ENCODE measurements at places on chromosomes 12 and 14.

GRCh38 chr12:110849221-110849620 lies 2.4 kb downstream of the CCDC63 start:
- no peak for DNase-seq

DNA sequence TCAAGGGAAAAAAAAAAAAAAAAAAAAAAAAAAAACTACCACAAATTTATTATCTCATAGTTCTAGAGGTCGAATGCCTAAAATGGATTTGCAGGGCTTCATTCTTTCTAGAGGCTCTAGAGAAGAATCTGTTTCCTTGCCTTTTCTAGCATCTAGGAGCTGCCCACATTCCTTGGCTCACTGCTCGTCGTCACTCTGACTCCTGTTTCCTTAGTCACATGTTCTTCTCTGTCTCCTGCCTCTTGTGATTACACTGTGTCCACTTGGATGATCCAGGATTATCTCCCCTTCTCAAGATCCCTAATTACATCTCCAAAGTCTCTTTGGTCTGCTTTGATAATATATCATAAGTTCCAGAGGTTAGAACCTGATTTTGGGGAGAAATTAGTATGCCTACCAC lies 88.7 kb downstream of the HECTD1 start:
- no peak for DNase-seq

DNA sequence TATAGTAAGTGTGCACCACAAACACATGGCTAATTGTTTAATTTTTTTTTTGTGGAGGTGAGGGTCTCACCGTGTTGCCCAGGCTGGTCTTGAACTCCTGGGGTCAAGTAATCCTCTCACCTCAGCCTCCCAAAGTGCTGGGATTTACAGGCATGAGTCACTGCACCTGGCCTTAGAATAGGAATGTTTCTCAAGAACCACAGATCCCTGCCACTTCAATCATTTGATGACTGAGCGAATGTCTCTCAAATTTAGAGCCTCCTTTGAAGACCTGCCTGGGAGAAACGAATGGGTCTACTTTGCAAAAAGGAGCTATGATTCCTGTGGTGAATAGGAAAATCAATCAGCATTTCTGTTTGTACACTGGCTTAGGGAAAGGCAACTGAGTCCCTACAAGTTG lies 33.5 kb upstream of the CHST11 start:
- DNase-seq: no peak

DNA sequence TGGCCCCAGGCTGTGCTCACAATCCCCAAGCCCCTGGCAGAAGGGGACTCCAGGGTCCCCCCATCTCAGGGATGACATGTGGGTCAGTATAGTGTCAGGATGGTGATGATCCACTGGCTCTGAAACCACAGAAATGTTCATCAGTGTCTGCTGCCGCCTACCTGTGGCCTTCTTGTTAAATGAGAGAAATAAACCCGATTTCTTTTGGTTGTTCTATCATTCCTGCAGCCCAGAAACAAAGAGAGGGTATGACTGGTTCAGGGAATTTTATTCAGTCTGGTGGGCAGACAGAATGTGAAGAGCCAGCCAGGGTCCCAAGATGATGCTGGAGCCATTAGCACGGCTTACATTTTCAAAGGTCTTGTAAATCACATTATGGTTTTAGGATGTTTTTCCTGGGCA lies 86.6 kb downstream of the CRADD start:
- DNase-seq: no peak

Data from GM13977 (cell line).